ENCODE measurements at places on chromosomes 16 and 17. TPM values are rescaled to one million over a fixed set of nuclear protein-coding genes. Genes with fewer than 3 reads are reported as not detected.

The CHD9NB gene
- total RNA-seq = 0.17 TPM

The FHOD1 gene
- 92.8 TPM for total RNA-seq

DNA sequence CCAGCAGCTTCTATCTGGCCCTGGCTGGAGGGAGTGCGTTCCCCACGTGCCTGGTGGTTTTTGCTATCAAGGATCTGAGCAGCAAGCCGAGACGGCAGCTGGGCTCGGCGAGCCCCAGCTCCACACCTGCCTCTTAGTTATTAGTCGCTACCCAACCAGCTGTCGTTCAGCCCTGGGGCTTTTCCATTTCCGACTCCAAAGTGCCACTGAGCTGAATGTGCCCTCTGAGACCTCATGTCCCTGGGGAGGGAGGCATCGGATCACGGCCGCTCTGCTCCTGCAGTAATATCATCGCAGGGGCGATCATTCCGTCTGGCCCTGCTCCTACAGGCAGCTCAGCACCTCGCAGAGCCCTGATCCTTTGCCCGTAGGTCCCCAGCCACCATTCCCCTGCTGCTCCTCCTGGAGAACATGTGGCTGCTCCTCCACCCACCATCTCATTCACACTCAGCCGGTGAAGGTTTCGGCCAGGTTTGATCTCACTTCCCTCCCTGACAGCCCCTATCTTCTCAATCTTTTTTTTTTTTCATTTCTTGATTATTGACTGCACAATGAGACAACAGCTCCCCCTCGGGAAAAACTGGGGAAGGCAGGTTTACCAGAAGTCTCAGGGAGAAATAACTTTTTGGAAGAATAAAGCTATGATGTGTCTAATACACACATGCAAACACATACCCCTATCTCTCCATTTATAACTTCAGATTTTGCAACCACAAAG is 86.7 kb downstream of the ZFHX3 start:
- no peak for DNase-seq

GRCh38 chr16:84207251-84207650 is 16.3 kb downstream of the ADAD2 start:
- DNase-seq = no peak

- DNase-seq = no peak
Measured at GRCh38 chr16:48575471-48576050, 34.4 kb downstream of the N4BP1 start.

DNA sequence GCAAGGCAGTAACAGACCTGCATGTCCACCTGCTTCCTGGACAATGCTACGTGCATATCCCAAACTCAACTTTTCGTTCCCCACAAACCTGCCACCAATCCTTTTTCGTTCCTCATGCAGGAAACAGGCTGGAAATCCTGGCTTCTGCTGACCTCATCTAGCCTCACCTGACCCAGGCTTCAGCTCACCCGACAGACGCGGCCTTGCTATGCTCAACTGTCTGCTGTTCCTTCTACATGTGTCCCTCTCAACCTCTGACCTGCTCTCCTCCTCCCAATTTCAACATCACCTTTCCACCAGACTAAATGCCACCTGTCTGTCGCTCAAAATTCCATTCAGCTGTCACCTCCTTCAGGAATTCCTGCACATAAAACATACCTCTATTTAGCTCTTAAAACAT is 44.5 kb downstream of the XPO6 start:
- no peak for DNase-seq

All from activated naive CD8-positive, alpha-beta T cell treated with anti-CD3 and anti-CD28 coated beads, Interleukin-2, amount 10 ng/mL, durations not matched to agents 7 days and 5 days (primary cell).